ENCODE measurements at places on chromosomes 11 and 22. TPM values are rescaled to one million over a fixed set of nuclear protein-coding genes. Genes with fewer than 3 reads are reported as not detected.

GRCh38 chr11:107014871-107015270 is 3.4 kb downstream of the GUCY1A2 start:
- peaks cover 20% of the 10 kb centered on the region for H3K4me1 ChIP-seq
- H3K36me3 ChIP-seq: no peaks in the 10 kb centered on the region
- no peak for DNase-seq
- H3K4me3 ChIP-seq: no peak overlapping the region
- no peaks in the 10 kb centered on the region for H3K27me3 ChIP-seq
- H3K27ac ChIP-seq: no peak overlapping the region

KRTAP5-9 gene
- not detected for total RNA-seq

GRCh38 chr11:131924001-131924400 is 553.6 kb downstream of the NTM start:
- no peaks in the 10 kb centered on the region for H3K27me3 ChIP-seq
- no peak overlapping the region for H3K27ac ChIP-seq
- DNase-seq: no peak
- H3K4me3 ChIP-seq: no peak overlapping the region
- H3K4me1 ChIP-seq: no peaks in the 10 kb centered on the region

OR8D1 gene
- total RNA-seq: not detected

DNA sequence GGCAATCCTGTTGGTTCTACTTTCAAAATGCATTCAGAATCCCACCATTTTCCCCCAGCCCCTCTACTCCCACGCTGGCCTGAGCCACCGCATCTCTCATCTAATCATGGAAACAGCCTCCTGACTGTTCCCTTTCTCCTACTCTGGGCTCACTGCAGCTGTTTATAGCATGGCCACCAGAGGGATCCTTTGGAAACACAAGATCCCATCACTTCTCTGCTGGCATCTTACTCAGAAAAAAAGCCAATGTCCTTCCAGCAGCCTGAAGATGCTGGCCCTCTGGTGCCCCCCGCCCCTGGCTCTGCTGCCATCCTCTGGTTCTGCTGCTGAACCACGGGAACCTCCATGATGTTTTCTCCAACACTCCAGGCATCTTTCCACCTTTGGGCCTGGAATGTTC is 11.1 kb downstream of the MS4A8 start:
- H3K4me3 ChIP-seq: no peak overlapping the region
- no peaks in the 10 kb centered on the region for H3K4me1 ChIP-seq
- H3K36me3 ChIP-seq: no peaks in the 10 kb centered on the region
- no peak for DNase-seq
- no peak overlapping the region for H3K27ac ChIP-seq
- H3K27me3 ChIP-seq: no peaks in the 10 kb centered on the region

- peak overlapping the region; percentile 15 for H3K27ac ChIP-seq
- no peaks in the 10 kb centered on the region for H3K27me3 ChIP-seq
- H3K36me3 ChIP-seq: no peaks in the 10 kb centered on the region
Observed at GRCh38 chr11:121575250-121575962, 122.6 kb upstream of the SORL1-AS1 start.

DNA sequence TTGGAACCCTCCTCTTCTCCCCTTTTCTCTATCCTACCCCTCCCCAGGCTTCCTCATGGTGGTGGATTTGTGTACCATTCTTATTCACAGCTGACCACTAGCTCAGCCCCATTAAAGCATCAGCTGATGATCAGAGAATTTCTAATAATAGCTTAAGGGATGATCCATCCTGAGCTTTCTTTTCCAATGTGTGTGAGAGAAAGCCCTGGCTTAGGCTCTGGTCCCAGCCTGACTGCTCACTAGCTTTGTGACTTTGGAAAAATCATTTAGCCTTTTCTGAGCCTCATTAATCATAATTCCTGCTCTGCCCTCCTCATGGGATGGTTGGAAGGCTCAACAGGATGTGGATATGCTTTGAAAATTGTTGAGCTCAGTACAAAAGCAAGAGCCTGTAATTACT is 26.3 kb upstream of the CCDC90B start:
- no peak overlapping the region for H3K4me3 ChIP-seq
- no peaks in the 10 kb centered on the region for H3K27me3 ChIP-seq
- DNase-seq: no peak
- no peak overlapping the region for H3K27ac ChIP-seq
- no peaks in the 10 kb centered on the region for H3K36me3 ChIP-seq
- H3K4me1 ChIP-seq: no peaks in the 10 kb centered on the region

GRCh38 chr11:33944693-33945424 is 53.0 kb upstream of the LMO2 start:
- no peaks in the 10 kb centered on the region for H3K36me3 ChIP-seq
- no peak overlapping the region for H3K27ac ChIP-seq
- no peak for DNase-seq
- peaks cover 15% of the 10 kb centered on the region for H3K4me1 ChIP-seq

CASP1 gene
- total RNA-seq: 23.3 TPM

GRCh38 chr11:95729462-95729861 is 60.1 kb downstream of the FAM76B start:
- no peak overlapping the region for H3K4me3 ChIP-seq
- H3K27ac ChIP-seq: no peak overlapping the region
- no peaks in the 10 kb centered on the region for H3K27me3 ChIP-seq
- no peaks in the 10 kb centered on the region for H3K4me1 ChIP-seq

- no peaks in the 10 kb centered on the region for H3K36me3 ChIP-seq
- H3K27me3 ChIP-seq: no peaks in the 10 kb centered on the region
- no peak for DNase-seq
- no peak overlapping the region for H3K4me3 ChIP-seq
- H3K27ac ChIP-seq: no peak overlapping the region
- H3K4me1 ChIP-seq: no peaks in the 10 kb centered on the region
Observed at GRCh38 chr11:13105237-13105844, 96.2 kb downstream of the RASSF10 start.

DNA sequence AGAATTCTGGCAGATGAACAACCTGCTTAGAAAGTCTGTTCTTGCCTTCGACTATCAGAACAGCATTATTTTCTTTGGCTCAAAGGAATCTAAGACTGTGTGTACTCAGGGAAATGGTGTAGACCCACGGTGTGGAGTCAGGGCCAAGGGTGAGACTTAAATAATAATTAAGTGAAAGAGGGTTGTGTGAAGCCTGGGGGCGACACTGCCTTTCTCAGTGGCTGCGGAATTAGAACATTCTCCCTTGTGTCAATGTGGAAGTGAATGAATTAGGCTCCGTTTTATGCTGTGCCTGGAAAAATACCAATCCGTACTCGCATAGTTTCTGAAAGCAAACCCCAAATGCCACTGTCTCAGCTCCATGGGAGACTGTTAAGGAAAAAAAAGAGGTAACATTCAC is 50.7 kb downstream of the NAV2 start:
- peaks cover 7% of the 10 kb centered on the region for H3K4me1 ChIP-seq
- H3K4me3 ChIP-seq: no peak overlapping the region
- H3K27me3 ChIP-seq: no peaks in the 10 kb centered on the region
- no peak overlapping the region for H3K27ac ChIP-seq
- no peaks in the 10 kb centered on the region for H3K36me3 ChIP-seq

DNA sequence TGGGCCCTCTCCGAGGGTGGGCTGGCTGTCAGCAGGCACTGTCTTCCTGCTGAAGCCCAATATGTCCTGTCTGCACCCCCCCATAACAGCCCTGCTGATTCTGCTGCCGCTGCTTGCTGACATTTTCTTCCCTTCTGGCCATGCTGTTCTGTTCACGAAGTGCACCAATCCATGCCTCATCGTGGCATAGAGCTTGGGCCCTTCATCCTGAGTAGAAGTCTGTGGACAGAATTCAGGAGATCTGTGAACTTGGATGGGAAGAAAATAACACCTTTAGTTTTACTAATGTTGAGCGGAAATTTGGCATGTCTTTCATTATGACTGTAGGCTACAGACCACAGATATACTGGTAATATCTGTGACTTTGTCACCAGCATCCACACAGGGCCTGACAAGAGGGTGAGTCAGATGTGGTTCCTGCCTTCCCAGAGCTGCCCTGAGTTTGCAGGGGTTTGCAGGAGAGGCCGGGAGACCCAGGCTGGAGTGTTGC is 14.1 kb upstream of the KIAA0930 start:
- H3K27me3 ChIP-seq: no peaks in the 10 kb centered on the region
- H3K36me3 ChIP-seq: no peaks in the 10 kb centered on the region
- no peak overlapping the region for H3K27ac ChIP-seq
- no peak for DNase-seq
- H3K4me1 ChIP-seq: no peaks in the 10 kb centered on the region
- no peak overlapping the region for H3K4me3 ChIP-seq

GRCh38 chr11:46277313-46277621 is 195 bp upstream of the CREB3L1 start:
- peak overlapping the region; percentile 93 for H3K27ac ChIP-seq
- H3K36me3 ChIP-seq: no peaks in the 10 kb centered on the region
- H3K27me3 ChIP-seq: no peaks in the 10 kb centered on the region

Measured in vagina (tissue), 2 donors.